ENCODE measurements at places on chromosomes 7 and 10.

GRCh38 chr10:110353244-110354119 is 48.8 kb upstream of the SMNDC1 start:
- DNase-seq: peak; percentile 94

- DNase-seq: no peak
Measured at GRCh38 chr7:4718075-4718474, 36.0 kb downstream of the FOXK1 start.

DNA sequence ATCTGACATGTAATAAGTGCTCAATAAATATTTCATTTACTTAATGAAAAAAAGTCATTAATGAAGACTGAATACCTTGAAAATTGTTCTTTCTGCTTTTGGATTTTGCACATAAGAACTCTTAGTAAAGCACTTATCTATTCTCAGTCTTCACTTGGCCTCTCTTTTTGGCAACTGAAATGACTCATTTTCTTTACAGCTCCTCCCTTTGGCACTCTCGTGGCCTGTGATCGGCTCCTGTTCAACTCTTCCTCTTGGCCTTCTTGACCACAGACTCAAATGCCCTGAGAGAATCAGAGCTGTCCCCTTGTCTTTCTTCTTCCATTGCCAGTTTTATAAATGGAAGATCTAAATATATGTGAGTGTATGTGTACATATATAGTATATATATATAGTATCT is 54.2 kb downstream of the FOXP2 start:
- DNase-seq: no peak

- peak; percentile 21 for DNase-seq
Measured at GRCh38 chr7:12769444-12769843, 82.0 kb downstream of the ARL4A start.

DNA sequence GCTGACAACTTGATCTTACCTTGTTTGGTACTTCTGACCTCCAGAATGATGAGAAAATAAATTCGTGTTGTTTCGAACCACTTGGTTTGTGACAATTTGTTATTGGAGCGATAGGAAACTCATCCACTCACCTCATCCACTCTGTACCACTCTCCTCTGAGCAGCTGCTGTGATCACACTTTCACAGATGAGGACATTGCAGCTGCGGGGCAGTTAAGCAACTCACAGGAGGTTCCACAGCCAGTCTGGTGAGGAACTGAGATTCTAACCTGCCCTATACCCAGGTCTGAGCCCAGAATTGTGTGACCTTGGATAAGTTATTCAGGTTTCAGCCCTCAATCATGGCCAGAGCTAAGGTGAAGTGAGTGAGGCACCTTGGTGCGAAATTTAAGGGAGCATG is 35.2 kb downstream of the BTBD16 start:
- no peak for DNase-seq

DNA sequence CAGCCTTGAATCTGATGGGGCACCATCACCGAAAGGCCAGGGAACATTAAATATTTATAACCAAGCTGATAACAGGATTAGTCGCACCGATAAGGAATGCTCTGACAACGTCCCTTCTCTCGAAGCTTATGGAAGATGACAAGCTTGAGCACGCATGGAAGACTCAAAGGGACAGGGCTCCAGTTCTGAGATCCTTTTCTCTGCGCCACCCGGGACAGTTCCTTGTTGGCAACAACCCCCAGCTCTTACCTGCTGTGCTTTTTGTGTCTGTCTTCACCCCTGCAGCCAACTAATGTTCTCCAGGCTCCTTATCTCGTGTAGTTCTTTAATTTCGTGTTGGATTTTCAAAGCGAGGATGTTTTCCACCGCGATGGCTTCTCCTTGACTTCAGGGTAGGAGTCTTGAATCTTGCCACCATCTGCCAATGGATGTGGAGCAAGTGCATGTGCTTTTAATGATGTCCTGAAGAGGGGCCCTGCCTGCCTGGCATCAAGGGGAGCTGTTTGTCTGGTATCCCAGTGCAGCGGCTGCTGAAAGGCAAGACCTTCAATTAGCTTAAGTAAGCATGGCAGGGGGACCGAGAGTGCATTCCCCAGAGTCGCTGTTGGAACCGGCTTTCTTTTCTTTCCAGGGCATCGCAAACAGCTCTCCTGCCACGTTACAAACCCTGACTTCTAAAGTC is 354 bp upstream of the FERD3L start:
- no peak for DNase-seq

DNA sequence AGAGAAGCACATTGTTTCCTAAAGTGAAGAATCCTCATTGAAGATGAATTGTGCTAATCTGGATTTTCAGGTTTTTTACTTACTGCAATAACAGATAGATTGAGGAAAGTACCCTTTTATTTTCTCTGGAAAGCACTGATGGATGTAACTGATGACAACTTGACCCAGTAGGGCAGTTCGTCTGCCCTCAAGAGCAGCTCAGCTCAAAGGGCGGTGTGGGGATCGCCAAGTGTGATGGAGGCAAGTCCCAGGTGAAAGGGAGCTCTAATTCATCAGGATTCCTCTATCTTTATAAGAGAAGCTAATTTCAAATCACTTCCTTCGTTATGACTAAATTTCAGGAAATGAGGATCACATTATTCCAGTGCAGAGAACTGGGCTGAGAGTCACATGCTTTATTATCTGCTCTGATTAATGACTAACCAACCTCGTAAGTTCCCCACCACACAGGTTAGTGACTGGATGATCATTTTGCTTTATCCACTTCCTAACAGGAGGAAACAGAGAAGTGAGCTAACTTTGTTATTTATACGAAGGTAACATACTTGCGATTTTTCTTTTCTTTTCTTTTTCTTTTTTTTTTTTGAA is 98.8 kb downstream of the PFKFB3 start:
- no peak for DNase-seq

DNA sequence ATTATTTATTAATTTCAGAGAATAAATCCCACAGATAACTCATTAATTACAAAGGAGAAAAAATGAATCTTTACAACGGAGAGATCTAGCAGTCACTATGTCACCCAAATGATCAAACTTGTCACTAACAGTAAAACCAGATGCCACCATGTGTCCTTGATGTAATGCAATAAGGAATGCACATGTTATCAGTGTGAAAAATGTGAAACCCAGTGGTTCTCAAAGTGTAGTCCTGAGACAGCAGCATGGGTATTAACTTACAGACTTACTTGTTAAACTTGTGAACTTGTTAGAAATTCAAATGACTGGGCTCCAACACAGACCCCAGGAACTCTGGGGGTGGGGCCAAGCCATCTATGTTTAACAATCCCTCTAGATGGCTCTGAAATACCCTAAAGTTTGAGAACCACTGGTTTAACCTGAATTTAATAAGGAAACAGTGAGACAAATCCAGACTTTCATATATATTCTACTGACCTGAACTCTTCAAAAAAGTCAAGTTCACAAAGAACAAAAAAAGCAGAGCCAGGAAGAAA is 77.4 kb downstream of the RNLS start:
- no peak for DNase-seq

- no peak for DNase-seq
Measured at GRCh38 chr7:82839555-82839954, 323.1 kb downstream of the PCLO start.

- no peak for DNase-seq
Measured at GRCh38 chr10:52030975-52031374, 283.1 kb upstream of the DKK1 start.

DNA sequence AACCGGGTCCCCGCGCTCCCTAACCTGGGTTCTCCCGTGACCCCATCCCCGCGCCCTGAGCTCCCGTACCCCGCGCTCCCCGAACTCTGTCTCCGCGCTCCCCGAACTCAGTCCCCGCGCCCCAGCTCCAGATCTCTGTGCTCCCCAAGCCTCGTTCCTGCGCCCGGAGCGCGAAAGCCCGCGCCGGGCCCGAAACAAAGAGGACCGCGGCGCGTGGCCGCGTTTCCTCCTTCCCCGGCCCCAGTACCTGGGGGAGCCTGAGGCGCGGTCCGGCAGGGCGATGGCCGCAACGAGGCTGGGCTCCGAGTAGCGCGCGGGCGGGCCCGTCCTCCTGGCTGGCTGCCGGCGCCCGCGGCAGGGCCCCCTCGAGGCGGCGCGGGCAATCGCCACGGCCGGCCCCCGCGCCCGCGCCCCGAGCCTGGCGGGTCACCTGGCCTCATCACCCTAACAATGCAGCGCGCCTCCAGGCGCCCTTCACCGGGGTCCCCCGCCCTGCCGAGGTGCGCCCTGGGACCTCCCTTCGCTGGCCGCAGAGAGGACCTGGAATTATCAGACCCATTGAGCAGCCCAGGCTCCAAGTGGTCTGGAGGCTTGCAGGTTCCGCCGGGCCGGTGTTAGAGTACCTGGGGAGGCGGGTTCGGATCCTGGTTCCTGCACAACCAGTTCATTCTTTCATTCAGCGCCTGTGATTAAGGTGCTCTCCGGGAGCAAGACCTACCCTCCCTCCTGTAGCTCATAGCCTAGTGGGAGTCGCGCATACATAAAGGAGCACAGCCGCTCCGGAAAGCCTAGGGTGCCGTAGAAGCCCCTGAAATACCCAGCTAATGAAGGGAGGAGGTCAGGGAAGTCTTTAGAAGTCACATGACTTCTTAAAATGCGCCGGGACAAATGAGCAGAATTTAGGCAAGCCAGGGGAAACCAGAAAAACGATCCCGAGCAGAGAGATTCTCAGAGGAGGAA is at the start of gene TNS3:
TSS of gene TNS3 (minus strand) at position 308 of the 960 bp plus-strand sequence. CDS start 142,475 bp downstream, outside the sequence.
- DNase-seq: peak; percentile 63

- DNase-seq: no peak
Measured at GRCh38 chr10:119919826-119920225, 27.3 kb downstream of the SEC23IP start.

GRCh38 chr10:73247509-73248258 is 629 bp upstream of the DNAJC9 start:
- DNase-seq: no peak

GRCh38 chr10:1199345-1199673 is 143.1 kb downstream of the WDR37 start:
- DNase-seq: no peak

- DNase-seq: no peak
Measured at GRCh38 chr7:738723-739454, 11.8 kb upstream of the PRKAR1B start.

- DNase-seq: peak; percentile 1
Measured at GRCh38 chr7:42624471-42624870, 287.4 kb downstream of the C7orf25 start.

GRCh38 chr10:1737222-1738061 is at the start of gene ADARB2:
Gene ADARB2, minus strand, starts transcription at chr10:1737525.
- DNase-seq: no peak

GRCh38 chr10:91344117-91344856 is 65.9 kb upstream of the HECTD2 start:
- no peak for DNase-seq

DNA sequence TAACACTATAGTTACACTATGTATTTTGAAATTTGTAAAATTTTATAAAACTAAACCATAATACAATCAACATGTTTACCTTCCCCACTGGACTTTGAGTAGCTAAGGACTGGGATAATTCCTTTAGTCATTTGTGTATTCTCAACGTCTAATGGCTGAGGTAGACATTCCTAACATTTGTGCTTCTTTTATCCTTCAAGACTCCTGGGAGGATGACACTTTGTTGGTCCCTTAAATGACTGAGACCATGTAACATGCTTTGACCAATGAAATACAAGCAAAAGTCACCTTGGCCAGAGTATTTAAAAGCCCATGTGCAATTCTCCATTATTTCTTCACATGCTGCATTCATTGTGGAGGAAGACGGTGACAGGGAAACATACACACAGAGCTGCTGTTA is 18.5 kb downstream of the RAPGEF5 start:
- no peak for DNase-seq

Measured in EH (cell line).